ENCODE measurements at places on chromosomes 12 and 14.

GRCh38 chr12:88638966-88639760 is 58.9 kb upstream of the KITLG start:
- peak; percentile 65 for DNase-seq

DNA sequence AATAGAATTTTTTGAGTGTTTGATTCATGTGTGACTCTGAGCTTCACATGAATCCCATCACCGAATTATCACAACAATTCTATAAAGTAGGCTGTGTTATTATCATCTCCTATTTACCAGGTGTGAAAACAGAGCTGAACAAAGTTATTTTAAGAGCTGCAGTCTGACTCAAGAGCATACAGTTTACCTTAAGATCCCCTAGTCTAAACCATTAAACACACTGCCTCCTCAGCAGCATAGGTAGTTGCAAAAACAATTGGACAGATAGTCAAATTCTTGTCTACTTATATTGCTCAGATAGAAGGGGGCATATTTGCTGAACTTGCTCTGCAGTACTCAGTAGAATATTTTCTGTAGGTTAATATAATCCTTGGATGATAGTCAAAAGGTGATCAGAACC is 219.8 kb upstream of the ATP2B1 start:
- no peak for DNase-seq

- no peak for DNase-seq
Measured at GRCh38 chr14:40416565-40416964, 984.3 kb upstream of the FBXO33 start.

GRCh38 chr14:84029246-84029645 is 1500.7 kb upstream of the FLRT2 start:
- no peak for DNase-seq

DNA sequence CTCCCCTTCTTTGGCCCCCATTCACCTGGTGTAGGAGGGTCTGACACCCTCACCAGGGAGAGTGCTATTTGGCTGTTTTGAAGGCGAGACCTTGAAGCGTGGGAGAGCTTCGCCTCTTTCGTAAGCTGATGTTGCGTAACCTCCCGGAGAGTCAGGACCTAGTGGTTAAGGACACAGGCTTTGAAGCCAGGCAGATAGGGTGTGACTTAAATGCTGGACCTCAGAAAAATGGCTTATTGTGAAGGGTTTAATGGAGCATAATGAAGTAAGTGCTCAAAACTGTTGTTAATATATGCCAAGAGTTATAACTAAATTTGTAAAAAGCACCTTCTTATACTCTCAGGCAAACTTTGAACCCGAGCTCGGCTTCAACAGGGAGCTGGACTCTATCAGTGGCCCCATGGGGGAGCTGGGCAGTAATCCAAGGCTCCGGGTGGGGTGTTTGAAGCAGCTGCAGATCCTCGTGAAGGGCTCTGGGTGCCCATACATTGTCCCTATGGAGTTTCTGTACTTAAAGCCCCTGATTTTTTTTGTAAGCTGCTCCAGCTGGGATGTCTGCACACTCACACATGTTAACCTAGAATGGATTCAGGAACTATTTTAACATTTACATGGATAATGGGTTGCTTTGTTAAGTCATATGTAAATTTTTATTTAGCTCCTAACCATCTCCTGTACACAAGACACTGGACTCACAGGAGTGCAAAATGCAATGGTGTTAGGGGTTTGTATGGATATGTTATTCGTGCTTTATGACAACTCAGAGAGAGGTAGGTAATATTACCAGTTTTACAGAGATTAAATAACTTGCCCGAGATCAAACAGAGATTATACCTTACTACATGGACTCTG is 26.0 kb downstream of the PPFIBP1 start:
- peak; percentile 98 for DNase-seq

GRCh38 chr14:65833267-65833880 is 420.8 kb downstream of the FUT8 start:
- DNase-seq: no peak

GRCh38 chr12:64528616-64529015 is 76.7 kb downstream of the TBK1 start:
- DNase-seq: no peak

DNA sequence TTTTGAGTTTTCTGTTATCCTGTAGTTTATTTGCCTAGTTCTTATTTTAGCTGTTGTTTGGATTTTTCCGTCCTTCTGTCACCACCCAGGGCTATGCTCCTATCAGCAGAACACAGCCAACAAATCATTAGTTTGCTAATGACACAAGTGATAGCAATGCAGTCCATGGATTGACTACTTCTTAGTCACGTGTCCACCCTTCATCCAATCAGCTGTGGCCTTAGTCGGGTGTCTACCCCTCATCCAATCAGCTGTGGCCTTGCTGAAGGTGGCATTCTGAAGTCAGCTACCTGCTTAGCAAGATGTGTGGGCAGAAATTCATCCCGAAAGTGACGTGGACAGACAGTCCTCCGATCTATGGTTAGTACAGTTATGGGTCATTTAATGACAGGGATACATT is 182.3 kb downstream of the GALC start:
- no peak for DNase-seq

DNA sequence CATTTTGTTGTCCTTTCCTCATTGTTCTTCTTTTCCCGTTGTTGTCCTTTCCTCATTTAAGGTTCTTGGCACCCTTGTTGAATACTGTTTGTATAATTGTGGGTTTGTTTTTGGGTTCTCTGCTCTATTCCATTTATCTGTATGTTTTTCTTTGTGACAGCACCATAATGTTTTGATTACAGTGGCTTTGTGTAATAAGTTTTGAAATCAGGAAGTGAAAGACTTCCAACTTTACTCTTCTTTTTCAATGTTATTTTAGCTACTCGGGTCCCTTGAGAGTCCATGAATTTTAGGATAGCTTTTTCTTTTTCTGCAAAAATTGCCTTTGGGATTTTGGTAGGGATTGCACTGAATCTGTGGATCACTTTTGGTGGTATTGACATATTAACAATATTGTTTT is 28.1 kb downstream of the ETNK1 start:
- DNase-seq: peak; percentile 46

GRCh38 chr14:59768855-59769375 is 101.7 kb downstream of the RTN1 start:
- peak; percentile 17 for DNase-seq

- no peak for DNase-seq
Measured at GRCh38 chr12:48866052-48866711, 512 bp upstream of the RND1 start.

GRCh38 chr12:46266869-46267574 is 1.8 kb downstream of the SLC38A1 start:
- peak; percentile 67 for DNase-seq

GRCh38 chr12:55051197-55051947 is 31.6 kb downstream of the NEUROD4 start:
- no peak for DNase-seq

GRCh38 chr14:67630938-67631337 is 11.2 kb downstream of the ARG2 start:
- DNase-seq: no peak

GRCh38 chr12:68667896-68668295 is 18.9 kb upstream of the NUP107 start:
- DNase-seq: no peak

- no peak for DNase-seq
Measured at GRCh38 chr12:57216014-57216911, at the start of gene NXPH4. NXPH4 (plus strand) TSS chr12:57216794; CDS start chr12:57216970, 176 bp downstream.

DNA sequence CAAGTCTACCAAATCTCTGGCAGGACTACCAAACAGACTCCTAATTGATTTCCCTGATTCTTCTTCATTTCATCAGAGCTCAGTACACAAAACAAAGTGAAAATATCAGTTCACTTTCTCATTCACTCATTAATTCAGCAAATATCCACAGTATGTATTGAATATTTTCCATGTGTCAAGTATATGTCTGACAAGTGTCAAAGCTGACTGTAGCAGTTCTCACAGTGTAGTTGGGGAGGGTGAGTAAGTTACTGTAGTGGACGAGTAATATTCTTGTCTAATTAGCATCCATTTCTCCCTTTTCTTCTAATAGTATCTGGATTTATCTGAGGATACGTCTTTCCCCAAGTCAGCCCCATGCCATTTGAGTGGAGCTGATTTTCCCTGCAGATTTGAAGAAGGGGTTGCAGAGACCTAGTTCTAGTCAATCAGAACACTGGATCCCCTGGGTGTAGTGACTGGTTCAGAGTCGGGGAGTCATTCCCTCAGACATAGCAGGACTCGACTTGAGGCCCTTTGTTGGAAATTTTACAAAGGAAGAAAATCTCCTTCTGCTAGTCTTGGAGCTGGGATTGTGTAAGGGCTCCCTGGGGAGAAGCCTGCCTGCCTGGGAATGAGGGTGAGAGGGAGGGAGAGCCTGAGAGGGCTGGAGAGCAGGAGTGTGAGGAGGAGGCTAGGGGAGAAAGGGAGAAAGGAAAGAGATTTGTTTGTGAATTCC is 51.4 kb downstream of the GRIP1 start:
- no peak for DNase-seq

- no peak for DNase-seq
Measured at GRCh38 chr12:6753772-6754356, 923 bp upstream of the MLF2 start.

DNA sequence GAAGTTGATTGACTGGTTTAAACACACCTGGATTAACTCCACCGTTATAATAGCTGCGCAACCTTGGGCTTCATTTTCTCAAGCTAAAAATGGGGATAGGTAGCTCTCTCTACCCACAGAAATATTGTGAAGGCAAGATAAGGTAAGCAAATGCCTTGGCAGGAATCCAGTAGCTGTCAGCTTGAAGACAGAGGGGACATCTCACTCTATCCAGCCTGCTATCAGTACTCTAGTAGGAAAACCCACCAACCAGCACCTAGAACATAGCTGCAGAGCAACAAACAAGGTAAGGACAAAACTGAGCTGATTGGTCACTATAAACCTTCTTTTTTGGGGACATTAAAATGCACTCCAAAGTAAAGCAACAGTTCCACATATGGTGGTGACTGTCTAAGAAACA is 7.7 kb downstream of the CSRP2 start:
- DNase-seq: no peak

- DNase-seq: no peak
Measured at GRCh38 chr14:102442241-102443211, 67.0 kb downstream of the ANKRD9 start.

GRCh38 chr14:68216079-68216478 is 396.5 kb downstream of the RAD51B start:
- DNase-seq: no peak

DNA sequence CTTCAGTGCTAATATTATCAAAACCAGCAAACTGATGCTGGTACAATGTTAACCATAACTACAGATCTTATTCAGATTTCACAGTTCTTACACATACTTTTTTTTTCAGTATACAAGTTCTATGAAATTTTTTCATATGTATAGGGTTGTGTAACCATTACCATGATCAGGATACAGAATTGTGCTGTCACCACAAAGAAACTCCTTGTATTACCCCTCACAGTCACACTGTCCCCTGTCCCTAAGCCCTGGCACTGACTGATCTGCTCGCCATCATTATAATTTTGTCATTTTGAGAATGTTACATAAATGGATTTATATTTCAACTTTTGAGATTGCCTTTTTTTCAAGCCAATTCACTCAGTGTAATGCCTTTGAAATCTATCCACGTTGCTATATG is 21.3 kb upstream of the NFKBIA start:
- DNase-seq: no peak

GRCh38 chr12:68871921-68872320 is 61.0 kb downstream of the CPM start:
- peak; percentile 46 for DNase-seq

GRCh38 chr12:64180951-64181350 is 41.1 kb downstream of the KICS2 start:
- peak; percentile 70 for DNase-seq

GRCh38 chr14:103372552-103373304 is 12.5 kb upstream of the MARK3 start:
- peak; percentile 87 for DNase-seq

DNA sequence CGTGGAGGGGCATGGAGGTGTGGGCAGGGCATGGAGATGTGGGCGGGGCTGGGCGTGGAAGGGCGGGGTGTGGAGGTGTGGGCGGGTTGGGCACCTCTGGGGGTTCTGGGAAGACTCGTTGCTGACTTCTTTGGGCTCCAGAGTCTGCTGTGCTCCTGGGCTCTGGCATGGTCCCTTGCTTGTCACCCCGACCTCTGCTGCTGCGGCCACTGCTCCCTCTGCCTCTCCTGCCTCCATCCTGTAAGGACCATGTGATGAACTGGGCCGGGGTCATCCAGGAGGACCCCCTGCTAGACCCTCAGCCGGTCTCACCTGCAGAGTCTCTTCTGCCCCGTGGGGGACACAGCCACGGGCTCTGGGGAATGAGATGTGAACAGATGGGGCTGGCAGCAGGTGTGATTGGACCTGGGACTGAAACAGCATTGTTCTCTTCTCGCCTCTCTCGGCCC is 15.3 kb downstream of the NOC4L start:
- no peak for DNase-seq

Data from fibroblast of the aortic adventitia (primary cell).